ENCODE measurements at places on chromosomes 13 and 19.

DNA sequence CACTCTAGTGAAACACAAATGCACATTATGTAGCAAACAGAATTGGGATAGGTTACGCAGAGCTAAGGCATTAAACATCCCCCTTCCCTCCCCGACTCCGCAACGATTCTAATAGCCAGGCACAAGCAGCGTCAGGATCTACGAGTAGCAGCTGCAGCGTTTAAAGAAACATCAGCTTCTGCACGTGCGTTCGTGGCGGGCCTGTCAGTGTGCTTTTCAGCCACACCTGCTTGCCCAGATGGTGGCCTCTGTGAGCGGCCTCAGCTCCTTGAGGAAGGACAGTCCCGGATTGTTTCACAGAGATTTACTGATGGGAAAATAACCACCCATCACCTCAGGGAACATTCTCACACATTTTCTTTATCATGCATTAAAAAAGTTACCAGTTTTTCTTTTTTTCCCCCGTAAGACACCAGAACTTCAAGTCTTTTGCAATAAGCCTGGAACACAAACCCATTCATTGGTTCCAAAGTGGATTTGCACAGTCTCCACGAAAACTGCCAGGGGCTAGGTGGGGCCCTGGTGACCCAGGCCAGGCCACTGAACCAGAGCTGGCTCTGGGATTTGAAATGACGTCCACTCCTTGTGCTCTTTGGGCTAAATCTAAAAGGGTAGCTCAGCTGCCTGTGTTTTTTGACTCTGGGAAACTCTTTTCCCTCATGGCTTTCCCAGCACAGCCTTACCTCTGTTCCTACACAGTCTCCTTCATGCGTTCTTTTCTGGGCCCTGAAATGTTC lies 325.5 kb downstream of the KCNRG start:
- no peak for DNase-seq

DNA sequence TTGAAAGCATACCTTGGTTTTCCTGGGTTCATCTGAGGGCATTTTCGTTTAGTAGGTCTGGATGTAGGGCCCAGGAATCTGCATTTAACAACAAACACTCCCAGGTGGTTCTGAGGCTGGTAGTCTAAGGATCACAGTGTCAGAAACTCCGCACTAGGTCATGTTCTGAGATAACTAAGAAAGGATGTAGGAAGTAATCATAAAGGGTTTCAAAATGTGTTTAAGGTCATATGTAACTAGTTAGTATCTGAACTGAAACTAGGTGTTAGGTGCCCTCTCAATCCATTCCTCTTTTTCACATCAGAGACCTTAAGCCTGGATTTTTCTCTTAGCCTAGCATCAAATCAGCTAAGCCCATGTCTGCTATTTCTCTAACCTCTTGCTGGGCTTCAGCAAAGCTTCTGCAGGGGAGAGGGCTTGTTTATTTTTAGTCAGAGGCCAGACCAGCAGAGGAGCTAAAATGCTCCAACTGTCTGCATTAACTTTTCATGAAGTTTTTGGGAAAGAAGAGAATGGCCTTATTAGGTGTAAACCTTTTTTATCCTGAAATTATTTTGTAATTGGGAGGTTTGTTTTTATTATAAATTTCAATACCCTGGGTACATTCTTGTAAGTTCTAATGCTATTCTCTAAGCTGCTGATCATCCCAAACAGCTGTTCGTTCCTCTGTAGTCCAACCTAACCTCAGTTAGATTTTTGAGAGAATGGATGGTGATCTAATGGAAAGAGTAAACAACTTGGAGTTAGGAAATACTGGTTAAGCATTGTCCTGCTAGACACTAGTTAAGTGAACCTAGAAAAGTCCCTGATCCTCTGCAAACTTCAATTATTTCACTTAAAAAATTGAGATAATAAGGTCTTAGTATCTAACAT lies 262.8 kb upstream of the RFC3 start:
- DNase-seq, result no peak

GRCh38 chr19:2428756-2429711 lies 1.6 kb upstream of the TIMM13 start:
- no peak for DNase-seq

DNA sequence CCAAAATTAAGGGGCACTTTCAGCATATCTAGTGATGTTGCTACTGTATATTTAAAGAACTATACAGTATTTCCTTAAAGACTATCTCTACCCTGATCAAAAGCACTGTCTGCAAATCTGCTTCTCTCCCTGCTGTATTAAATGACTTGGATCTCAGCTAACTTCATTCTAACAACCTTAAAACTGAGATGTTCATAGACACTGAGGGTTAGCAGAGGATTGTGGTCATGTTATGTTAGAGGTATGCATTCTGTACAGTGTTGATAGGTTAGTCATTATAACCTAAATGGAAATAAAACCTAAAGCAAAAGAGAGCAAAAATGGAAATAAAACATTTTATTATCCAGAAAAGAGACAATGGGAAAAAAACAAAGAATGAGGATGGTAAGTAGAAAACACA lies 9.9 kb downstream of the GPR183 start:
- no peak for DNase-seq

DNA sequence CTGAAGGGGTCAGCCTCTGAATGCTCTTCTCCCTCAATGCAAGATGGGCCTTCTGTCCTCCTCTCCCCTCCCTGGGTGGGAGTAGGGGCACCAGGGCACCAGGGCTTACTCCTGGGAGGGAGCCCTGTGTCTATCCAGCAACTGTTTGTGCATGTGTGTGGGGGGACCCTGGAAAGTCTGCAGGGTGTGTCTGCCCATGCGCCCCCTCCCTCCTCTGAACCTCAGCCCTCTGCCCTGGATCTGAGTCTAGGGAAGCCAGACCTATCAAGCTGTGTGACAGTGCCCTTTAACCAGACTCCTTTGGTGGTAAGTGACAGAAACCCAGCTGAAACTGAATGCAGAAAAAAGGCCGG lies 213.3 kb upstream of the ZNF536 start:
- DNase-seq, result no peak

- no peak for DNase-seq
Measured at GRCh38 chr13:39599842-39600241, 3.2 kb downstream of the LHFPL6 start.

GRCh38 chr13:19781526-19781925 lies 1.2 kb downstream of the PSPC1 start:
- no peak for DNase-seq

- no peak for DNase-seq
Measured at GRCh38 chr19:23116802-23117571, at the start of gene ZNF730. Gene ZNF730 (plus strand): TSS chr19:23117025. CDS start chr19:23117174, 149 bp downstream.

DNA sequence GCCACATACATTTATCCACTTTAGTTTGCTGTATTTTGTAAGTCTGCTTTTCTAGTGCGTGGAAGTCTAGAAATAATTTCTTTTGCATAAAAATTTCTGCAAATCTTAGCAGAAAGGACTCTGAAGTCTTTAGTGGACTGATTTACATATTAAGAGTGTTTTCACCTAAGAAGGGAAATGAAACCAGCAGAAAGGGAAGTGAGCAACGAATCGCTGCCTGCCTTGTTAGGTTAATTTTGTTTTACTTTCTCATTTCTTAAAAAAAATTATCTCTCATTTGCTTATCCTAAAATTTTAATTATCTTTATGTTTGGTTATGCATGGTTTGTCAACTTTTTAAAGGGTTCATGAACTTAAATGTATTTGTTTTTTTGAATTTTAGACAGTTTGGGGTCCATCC lies 767 bp upstream of the GPR18 start:
- DNase-seq, result no peak

- no peak for DNase-seq
Measured at GRCh38 chr13:61880578-61881283, 465.1 kb upstream of the PCDH20 start.

DNA sequence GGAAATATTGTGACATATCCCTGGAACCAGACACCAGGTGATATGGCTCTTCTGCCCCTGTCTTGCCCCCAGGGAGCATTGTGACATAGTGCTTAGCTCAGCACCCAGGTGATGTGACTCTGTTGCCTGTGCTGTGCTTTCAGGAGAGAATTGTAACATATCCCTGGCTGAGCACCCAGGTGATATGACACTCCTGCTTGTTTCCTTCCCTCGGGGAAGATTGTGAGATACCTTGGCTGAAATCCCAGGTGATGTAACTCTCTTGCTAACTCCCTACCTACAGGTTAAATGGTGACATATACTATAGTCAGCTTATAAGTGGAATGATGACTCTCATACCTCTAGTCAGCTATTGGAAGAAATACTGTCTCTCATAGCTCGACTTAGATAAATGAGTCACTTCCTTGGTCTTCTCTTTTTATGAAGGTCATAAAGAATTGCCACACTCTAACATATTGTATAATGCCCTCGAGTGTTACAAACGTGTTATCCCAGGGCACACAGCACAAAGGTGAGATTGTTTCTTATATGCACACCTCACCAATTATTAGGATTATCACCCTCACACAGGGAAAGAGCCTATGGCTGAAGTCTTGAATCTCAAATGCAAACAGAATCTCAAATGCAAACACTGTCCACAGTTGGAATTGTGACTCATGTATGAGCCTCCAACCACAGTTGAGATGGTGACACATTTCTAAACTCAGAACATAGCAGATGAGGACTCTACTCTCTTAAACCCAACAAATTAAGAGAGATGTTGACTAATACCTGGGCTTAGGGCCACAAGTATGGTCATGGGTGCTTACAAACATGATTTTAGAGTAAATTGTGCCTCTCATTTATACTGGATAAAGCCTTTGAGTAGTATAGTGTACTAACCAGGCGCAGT lies 32.7 kb upstream of the ZNF254 start:
- no peak for DNase-seq

GRCh38 chr13:66407128-66407527 lies 823.0 kb downstream of the PCDH9 start:
- no peak for DNase-seq
